Hippocampal formation (tissue), 2 donors: ENCODE measurements at places on chromosomes 1 and 21.

- no peak for DNase-seq
Measured at GRCh38 chr1:115448282-115449044, 110.4 kb upstream of the NGF start.

GRCh38 chr1:53683986-53684740, 54.8 kb downstream of the GLIS1 start:
- no peak for DNase-seq

GRCh38 chr1:154711416-154711815, 103.4 kb upstream of the ADAR start:
- no peak for DNase-seq

DNA sequence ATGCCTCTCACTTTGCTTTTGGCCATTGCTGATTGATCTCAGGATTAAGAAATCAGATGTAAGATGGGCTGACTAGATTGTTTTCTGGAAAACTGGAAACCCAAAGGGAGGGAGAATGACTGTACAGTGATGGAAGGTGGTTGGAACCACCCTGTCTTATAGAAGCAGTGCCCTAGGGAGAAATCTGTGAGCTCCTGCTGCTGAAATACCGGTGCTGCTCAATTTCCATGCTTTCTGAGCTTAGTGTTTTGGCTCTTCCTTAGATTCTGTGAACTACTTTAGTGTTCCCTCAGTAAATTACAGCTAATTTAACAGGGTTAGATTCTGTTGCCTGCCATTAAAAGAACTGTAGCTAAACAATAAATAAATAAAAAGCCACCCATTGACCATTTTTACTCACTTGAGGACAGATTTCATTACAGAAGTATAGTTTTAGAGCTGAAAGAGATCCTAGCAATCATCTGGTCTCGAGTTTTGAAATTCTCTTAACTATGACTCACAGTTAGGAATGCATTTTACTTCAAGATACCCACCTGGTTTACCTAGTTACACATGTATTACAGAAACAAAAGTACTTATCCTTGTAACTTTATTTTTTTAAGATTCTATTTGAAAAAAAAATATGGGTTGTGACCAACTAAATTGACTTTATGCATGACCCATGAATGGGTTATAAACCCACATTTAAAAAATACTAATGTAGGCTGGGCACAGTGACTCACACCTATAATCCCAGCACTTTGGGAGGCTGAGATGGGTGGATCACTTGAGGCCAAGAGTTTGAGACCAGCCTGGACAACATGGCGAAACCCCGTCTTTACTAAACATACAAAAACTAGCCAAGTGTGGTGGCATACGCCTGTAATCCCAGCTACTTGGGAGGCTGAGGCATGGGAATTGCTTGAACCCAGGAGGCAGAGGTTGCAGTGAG, 33.2 kb downstream of the CAMSAP2 start:
- DNase-seq: no peak

- DNase-seq: no peak
Measured at GRCh38 chr1:208803011-208803811, 559.0 kb upstream of the PLXNA2 start.

DNA sequence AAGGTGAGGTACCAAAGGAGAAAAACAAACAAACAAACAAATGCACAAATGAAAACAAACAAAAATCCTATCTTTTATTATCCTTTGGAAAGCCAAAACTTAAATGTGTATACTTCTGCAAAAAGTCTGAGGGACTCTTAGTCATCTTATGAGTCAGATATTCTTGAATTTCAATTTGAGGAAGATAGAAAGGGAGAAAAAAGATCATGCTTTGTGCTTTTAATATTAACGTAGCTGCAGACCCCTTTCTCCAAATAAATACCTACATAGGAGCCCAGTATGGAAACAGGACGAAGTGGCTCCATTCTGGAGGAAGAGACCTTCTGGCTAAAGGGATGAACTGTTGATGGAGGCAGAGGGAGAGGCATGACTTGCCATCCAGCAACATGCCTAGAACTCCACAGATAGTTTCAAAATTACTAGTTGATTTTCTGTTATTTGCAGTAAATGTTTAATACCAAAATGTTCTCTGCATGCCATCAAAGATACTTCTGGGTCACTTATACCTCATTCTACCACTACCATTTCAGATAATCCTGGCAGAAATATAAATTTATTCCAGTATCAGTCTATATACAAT, 25.4 kb downstream of the NUP210L start:
- DNase-seq: no peak

GRCh38 chr1:71737768-71738167, 544.6 kb downstream of the NEGR1 start:
- no peak for DNase-seq
